HS-27A (cell line): ENCODE measurements at places on chromosomes 4 and X.

DNA sequence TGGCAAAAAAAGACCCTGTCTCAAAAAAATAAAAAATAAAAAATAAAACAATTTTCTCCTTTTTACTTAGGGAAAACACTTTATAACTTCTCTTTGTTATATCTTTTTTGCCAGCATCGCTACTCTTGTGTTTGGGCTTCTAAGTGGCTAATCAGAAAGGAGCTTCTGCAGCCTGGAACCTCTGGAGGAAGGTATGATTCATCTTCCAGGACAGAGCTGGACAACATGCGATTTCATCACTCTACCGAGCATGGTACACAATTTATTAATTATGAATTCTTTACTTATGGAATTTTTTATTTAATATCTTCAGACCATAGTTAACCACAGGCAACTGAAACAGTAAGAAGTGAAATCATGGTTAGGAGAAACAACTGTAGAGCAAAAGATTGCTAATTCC, 1254.3 kb upstream of the AGA start:
- no peak for DNase-seq

DNA sequence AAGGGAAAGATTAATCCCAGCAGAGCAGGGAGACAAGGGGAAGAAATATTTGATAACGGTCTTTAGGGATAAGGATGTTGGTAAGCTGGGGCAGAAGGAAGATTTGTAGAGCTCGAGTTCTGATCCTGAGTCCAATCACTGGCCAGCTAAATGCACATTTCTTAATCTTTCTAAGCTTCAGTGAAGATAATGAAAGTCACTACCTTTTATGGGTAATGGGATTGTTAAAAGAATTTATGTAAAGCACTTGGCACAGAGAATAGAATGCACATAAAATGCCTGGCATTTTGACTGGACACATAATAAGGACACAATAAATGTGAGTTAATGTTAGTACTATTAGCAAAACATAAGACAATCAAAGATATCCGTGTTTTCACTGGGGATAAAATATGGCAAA, 43.3 kb downstream of the NCAPG start:
- DNase-seq = no peak

DNA sequence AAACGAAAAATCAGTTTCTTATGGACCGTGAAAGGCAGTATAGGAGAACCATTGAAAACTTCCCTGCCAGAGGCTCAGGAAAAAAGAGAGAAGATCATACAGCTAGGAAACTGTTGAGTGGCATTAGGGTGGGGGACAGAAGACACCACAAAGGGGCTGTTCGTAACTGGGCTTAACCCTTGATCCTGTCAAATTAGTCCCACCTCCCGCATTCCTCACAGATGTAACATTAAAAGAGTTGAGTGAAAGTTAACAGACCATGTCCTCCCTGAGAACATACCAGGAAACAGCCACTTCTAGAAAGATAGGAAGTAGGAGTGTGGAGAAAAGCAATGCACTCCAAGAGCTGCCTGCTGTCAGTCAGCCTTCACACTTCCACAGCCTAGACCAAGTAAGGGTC, 8.7 kb downstream of the SHROOM4 start:
- no peak for DNase-seq

GRCh38 chr4:86857341-86858052, 8.3 kb upstream of the SLC10A6 start:
- DNase-seq = no peak

- no peak for DNase-seq
Observed at GRCh38 chr4:184979461-184980124, 38.7 kb upstream of the HELT start.

DNA sequence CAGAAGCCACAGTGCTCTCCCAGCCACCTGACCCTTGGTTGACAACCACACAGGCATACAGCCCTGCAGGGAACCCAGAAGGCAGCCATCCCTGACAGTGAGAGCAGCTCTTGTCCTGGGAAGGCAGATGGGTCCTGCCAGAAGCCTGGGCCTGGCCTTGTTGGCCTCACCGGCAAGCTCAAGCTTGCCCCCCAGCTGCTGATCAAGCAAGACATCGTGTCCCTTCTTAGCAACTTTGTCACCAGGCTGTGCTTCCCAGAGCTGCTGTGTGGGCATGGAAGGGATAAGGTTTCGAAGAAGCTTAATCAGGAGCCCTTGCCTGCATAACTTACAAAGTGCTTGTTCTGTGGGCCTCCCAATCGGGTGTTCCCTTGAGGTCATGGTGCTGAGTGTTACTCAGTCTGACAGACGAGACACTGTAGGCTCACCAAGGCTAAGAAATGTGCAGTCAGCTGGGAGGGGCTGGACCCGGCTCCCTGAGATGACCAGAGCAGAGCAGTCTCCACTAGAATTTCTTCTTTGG, 6.8 kb upstream of the ABLIM2 start:
- no peak for DNase-seq

GRCh38 chr4:54937501-54937900, 187.9 kb downstream of the KDR start:
- no peak for DNase-seq

DNA sequence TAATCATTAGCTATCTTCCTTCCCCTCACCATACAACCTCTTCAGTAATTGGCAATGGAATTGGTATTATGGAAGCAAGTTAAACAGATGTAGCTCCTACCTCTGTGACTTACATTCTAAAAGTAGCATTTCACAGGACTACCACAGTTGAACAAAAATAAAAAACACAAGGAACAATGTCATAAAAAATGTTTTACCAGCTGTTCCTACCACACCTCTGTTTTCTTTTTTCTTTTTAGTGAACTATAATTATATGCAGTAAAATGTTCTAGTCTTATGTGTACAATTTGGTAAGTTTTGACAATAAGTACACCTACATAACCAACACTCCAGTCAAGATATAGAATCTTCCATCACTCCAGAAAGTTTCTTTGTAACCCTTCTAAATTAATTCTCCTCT, 54.1 kb upstream of the GEMIN8 start:
- DNase-seq = no peak

GRCh38 chr4:12633053-12633651, 851.0 kb downstream of the RAB28 start:
- DNase-seq = peak; percentile 7

DNA sequence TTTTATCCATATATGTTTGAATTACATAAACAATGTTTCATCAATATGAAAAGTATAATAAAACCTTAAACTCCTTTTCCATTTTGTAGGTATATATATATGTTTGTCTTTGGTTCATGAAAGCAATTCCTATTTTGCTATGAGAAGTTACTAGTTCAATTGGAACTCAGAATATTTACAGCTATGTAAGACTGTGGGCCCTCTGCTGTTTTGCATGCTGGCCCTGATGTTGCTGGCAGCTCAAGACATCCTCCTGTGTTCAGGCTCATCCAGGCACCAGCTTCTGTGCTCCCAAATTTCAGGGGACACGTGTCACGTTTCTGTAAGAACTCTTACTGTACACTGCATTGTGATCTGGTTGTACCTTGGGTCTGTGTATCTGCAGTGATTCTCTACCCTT, 38.7 kb upstream of the OTUD4 start:
- DNase-seq = no peak

DNA sequence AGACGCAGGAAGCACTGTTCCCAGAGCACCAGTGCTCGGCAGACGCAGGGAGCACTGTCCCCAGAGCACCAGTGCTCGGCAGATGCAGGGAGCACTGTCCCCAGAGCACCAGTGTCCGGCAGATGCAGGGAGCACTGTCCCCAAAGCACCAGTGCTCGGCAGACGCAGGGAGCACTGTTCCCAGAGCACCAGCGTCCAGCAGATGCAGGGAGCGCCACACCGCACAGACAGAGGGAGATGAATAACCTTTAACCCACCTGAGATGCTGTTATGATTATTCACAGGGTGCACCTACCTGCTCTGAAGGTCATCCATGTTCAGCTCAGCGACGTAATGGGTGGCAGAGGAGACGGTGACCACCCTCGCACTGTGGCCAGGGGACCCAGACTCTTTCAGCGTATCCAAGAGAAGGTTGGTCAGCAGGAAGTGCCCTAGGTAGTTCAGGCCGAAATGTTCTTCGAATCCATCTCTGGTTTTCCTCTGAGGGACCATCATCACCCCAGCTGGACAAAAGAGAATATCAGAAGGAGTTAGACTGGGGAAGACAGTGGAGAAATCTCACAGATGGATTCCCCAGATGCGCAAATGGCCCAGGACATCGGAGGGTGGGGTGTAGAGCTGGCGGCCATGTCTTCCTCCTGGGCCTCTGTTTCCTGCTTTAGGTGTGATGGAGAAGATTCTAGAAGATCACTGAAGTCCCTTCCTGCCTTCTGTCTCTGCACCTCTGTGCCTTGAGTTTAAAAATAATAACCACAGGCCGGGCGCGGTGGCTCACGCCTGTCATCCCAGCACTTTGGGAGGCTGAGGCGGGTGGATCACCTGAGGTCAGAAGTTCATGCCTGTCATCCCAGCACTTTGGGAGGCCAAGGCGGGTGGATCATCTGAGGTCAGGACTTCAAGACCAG, 234.1 kb downstream of the DHRSX start:
- no peak for DNase-seq

GRCh38 chr4:88759895-88760290, 62.3 kb upstream of the NAP1L5 start:
- no peak for DNase-seq

- DNase-seq = no peak
Observed at GRCh38 chr4:173247321-173247720, 78.7 kb downstream of the GALNT7 start.

GRCh38 chr4:9999956-10000561, 21.2 kb downstream of the SLC2A9 start:
- DNase-seq = no peak

DNA sequence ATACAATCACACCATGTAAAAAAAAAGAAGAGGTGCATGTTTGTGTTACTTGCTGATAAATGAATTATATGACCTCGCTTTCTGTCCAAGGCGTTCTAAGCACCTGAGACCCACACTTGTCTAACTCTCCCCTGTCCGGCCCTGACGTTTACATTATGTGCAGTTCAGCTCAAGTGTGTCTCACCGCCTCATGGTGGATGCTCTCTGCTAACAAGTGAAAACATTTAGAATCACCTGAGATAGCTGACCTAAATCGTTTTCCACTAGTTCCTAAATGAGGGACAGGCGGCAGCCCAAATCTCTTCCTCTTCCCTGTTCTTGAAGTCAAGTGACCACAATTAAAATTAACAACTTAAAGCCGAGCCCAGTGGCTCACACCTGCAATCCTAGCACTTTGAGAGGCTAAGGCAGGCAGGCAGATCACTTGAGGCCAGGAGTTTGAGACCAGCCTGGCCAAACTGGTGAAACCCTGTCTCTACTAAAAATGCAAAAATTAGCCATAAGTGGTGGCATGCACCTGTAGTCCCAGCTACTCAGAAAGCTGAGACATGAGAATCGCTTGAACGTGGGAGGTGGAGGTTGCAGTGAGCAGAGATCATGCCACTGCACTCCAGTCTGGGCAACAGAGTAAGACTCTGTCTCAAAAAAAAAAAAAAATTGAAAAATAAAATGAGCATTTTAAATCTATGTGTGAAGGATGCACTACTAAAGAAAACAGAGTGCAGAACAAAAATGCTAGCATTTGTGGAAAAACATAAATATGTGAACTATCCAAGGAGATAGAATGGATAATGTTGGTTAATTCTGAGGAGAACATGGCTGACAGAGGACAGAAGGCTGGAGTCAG, 3.9 kb upstream of the TIFA start:
- no peak for DNase-seq

- no peak for DNase-seq
Observed at GRCh38 chr4:58962424-58962823, 1852.2 kb upstream of the IGFBP7 start.

DNA sequence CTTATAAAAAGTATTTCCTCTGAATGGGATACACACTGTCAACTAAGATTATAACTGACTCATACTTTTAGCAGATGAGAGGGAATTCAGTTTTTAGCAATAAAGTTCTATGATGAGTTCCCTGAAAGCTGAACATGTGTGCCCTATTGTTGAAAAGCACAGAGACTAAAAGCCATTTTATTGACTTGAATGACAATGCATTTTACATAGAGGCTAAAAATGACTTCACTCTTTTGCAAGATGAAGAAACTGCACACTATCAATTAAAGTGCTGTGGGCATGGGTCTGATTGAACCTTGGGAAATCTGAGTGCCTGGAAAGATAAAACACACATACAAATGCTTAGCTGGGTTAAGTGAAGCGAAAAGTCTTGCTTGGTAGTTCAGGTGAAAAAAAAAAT, 633.4 kb downstream of the PDHA2 start:
- DNase-seq = no peak

DNA sequence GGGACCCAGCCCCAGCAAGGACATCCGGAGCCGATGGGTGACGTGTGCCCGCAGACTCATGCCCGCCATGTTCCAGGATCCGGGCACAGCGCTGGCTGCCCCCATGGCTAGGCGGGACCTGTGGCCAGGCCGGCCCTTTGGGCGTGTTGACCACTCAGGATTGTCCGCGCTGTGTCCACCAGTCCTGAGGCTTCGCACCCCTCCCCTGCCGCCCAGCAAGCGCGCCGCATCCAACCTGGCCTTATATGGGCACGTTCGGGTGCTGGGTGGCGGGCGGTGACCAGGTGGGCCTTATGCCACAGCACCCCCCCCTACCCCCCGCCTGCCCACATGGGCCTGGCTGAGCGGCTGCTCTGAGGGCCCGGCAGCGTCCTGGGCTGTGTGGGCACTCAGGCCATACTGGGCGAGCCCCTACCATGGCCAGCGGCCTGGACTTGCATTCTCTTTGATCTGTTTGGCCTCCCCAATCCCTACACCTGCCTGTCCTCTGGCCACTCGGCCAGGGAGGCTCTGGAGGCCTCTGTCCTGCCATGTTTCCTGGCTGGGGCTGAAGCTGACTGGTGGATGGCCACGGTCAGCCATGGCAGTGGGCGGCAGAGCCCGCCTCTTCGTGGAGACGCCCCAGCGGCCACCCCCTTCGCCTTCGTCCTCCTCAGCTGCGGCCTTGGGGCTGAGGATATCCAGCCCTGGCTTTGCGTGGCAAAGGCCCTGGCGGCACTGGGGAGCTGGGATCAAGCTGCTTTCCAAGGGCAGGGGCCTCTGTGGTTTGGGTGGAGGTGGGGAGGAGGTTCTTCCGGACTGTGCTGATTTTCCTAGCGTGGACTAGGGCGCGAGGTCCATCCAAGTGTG, 2.0 kb downstream of the FGFRL1 start:
- no peak for DNase-seq
